ENCODE measurements at places on chromosomes 7 and 10.

- no peak for DNase-seq
These were observed 2.5 kb upstream of the MAP3K8 start for GRCh38 chr10:30431435-30431911.

- no peak for DNase-seq
These were observed 696 bp downstream of the MALSU1 start for GRCh38 chr7:23299770-23300300.

DNA sequence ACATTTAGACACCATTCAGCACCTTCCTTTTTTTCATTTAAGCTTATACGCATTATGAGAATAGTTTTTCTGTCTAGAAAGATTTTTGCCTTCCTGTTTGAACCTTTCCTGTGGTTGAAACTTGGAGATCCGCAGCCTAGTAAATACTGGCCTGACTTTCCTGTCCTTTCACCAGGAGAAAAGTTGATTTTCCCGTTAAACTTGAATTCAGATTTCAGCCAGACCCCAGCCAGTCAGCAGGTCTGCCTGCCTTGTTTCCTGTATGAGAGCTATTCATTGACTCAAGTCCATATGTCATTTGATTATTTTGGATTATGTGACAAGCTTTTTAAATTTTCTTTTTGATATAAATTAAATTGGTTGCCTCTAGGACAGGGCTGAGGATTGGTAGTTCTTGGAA is 71.5 kb downstream of the EVX1 start:
- DNase-seq: no peak

DNA sequence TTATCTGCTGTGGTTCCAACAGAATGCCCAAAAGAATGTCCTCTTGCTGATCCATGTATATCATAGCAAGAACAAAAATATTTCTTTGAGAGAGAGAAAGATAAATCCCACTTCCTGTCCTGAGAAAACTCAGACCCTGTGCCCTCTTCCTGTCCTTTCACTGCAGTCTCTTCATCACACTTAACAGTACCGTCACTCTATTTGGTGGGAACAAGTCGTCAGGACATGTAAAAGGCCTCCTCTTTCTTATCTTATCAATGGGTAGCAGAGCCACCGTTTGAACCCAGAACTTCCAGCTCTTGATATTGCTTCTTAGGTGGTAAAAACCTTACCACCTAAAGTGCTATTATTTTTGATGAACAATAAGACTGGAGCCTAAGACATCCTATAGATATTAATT is 43.9 kb downstream of the CHRM2 start:
- no peak for DNase-seq

DNA sequence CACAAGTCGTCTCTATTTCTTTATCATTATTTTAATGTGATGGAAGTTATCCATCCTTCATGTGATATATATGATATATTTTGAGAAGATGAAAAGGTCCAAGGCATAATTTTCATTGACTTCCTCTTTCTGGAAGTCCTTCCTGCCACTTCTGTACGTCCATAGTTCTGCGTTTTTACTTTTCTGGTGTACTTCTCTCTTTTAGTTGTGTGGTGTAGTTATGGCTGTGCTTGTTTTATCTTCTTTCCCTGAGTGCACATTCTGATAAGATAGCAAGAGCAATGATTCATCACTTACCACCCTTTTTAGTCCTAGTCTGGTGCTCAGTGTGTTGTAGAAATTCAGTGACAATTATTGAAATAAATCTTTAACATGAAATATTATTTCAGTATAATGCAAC is 231.3 kb upstream of the FERD3L start:
- no peak for DNase-seq

DNA sequence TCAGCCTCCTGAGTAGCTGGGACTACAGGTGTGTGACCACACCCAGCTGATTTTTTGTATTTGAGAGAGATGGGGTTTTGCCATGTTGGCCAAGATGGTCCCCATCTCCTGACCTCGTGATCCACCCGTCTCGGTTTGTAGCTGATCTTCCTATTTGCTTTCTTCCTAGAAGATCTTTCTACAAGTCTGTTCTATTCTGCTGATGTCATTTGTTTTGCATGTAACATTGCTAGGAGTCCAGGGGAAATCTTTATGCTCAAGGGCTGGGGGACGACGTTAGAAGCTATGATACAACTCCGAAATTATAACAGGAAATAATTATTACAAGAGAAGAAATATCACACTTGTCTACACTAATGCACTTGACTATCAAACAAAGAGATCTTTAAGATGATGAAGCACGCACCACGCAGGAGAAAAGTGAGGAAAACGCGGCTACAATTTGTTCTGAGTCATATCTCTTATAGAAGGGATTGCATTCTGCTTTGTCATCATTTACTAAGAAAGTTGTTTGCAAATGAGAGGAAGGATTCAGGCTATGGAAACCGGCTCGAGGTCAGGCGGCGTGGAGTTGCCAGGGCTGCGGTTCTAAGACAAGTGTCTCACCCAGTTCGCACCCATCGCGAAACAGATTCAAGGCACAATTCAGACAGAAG is 103.0 kb upstream of the CARD11 start:
- DNase-seq: no peak

DNA sequence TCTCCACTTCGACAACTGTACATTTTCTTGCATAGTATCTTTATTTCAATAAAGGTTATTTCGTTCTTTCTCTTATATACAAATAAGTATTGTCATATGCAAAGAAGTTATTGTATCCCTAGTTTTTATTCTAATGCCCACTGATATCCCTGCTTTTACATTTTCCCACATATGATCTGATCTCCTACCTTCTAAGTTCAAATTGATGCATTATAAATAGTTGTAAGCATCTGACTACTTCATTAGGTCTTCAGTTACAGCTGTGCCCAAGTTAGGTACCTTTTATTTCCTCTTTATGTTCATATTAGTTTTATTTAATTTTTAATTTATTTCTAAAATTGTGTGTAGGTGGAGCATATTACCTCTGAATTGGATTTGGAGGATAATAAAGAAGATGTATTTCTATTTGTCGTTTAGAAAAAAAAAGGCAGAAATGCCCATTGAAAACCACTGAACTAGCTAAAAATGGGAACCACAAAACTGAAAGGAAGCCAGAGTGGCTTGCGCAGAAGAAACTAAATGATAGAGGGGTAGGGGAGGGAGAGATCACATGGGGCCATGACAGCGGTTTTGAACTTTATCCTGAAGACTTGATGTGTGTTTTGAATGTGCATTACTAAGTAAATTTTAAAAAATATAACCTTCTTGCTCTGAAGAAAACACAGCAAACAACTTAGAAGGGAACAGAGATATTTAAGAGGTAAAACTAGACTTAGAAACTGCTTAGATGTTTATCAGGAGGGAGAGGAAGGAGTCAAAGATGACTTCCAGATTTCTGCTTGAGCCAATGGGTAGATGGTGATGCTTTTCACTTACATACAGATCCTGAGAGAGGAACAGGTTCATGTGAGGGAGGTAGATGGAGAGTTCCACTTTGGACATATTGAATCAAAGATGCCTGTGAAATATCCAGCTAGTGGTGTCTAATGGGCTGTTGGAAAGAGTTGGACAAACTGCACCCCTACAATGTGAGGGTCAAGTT is 9.3 kb upstream of the ZC3HAV1L start:
- no peak for DNase-seq

All from NCI-H1417 treated with DMSO at 0.1 percent for 48 hours (cell line).